Non-pigmented ciliary epithelial cell (primary cell): ENCODE measurements at places on chromosomes 6 and 20.

DNA sequence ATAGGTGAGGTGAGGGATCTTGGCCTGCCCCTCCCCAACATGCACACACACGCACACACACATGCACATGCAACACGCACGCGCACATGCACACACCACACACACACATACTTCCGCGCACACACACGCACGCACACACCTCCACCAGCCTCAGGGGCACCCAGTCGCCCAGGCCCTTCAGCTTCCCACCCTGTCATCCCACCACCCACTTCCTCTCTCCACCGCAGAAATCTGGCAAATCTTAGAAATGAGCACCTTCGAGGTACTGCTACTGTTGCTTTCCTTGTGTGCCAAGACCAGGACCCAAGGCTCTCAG lies 1.2 kb downstream of the SPDEF start:
- no peak for DNase-seq

GRCh38 chr20:63574829-63575743 lies 1.0 kb upstream of the HELZ2 start:
- no peak for DNase-seq

DNA sequence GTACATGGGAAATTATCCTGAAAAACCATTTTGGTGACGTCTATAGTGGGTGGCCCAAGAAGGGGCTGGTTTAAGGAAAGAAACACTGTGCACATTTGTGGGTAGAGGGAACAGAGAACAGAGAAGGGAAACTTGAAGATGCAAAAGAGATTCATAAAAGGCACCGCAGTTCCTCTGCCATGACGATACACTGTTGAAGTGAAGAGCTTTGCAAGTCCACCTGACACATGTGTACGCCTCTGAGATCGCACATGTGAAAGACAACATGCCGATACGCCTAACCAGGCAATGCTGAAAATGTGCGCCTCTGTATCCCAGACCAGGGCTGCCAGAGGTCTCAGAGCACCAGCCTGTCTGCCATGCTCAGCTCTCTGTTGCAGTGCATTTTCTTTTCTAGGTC lies 180.9 kb downstream of the KIF16B start:
- DNase-seq = no peak

DNA sequence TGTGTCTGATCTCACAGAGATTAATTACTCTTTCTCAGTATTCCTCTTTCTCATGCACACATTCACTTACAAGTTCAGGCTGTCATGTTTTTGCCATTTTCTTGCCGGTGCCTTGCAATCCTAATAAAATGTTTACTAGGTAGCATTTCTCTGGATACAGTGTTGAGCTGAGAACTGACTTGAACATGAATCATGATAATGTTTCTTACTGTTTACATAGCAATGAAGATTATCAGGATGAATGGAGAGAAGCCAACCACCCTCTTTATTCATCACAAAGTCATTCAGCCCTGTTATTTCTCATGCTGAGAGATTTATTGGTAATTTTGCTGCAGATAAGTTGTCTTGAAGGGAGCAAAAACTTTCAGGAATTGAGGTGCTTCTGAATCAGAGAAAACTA lies 185.5 kb upstream of the ECI2 start:
- DNase-seq = peak; percentile 93

- no peak for DNase-seq
Observed at GRCh38 chr20:56626367-56627121, 2.6 kb upstream of the TFAP2C start.

DNA sequence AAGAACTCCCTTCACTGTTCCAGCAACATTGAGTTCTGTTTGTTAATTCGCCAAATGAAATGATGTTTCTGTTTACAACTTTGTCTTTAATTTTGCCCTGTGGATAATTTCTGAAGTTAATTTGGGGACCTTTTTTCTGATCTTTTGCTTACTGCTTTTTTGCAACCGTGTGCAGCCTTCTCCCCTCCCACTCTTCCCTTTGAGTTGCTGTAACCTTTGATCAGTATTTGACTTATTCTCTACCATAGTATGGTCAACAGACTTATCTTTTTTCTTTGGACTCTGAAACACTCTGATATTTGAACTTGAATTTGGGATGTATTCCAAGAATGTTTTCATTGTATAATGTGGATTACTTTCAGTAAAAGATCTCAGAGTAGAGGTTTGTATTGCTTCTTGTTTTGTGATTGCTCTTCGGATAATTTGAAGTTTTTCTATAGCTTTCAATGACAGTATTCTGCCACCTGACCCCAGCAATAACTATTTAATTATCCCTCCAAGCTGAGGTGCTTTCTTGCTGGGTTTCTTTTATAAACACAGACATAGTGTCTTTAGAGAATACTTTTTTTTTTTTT lies 46.2 kb downstream of the LRRN4 start:
- DNase-seq = no peak

DNA sequence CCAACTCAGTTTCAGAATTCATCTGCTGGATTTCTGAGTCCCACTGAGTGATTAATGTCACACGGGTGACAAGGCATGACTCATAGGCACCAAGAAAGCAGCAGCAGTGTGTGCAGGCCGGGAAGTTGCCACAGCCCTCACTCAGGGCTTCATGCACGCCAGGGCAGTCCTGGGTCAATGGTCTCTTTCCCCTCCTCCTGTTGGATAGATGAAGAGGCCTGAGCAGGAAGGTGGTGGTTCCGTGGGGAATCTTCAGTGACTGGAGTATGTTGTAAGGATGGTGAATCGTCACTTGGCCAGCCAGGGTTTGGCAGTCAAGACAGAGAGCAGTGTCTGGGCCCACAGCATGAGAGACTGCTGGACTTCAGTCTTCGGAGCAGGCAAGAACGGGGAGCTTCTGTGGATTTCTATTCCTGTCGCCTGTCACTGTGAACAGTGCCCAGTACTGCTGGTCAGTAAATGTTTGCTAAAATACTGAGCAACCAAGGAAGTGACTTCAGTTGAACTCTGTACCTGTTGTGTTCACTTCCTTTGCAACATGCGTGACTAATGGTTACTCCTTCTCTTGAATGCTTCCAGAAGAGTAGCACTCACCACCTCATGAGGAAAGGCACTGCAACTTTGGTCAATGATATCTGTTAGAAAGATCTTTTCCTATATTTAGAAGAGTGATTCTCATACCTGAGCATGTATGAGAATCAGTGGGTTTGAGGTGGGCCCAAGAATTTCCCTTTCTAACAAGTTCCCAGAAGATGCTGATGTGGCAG lies 62.0 kb upstream of the CD93 start:
- no peak for DNase-seq

- no peak for DNase-seq
Observed at GRCh38 chr20:34979366-34980153, 23.9 kb downstream of the MYH7B start.

DNA sequence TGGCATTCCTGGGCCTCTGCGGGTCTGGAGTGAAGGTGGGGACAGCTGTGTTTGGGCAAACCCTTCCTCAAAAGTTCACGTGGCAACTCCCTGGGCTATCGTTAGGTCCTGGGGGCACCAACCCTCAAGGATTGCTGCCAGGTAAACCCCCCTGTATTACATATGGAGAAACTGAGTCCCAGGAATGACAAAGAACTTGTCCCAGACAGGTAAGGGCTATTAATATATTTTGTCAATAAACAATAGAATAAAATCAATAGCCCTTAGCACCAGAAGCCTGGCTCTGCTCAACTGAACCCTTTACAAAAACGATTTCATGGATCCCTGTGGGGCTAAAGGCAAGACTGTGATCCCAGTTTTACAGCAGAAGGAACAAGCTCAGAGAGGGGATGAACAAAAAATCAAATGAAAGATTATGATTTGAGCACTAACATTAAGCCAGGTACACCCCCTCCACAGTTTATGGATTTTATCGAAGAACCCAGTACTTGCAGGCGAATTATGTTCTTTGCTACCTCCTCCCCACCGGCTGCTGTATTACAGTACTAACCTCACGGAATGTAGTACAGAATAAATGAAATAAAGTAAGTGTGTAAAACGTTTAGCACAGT lies 2.7 kb downstream of the ID1 start:
- DNase-seq = no peak

DNA sequence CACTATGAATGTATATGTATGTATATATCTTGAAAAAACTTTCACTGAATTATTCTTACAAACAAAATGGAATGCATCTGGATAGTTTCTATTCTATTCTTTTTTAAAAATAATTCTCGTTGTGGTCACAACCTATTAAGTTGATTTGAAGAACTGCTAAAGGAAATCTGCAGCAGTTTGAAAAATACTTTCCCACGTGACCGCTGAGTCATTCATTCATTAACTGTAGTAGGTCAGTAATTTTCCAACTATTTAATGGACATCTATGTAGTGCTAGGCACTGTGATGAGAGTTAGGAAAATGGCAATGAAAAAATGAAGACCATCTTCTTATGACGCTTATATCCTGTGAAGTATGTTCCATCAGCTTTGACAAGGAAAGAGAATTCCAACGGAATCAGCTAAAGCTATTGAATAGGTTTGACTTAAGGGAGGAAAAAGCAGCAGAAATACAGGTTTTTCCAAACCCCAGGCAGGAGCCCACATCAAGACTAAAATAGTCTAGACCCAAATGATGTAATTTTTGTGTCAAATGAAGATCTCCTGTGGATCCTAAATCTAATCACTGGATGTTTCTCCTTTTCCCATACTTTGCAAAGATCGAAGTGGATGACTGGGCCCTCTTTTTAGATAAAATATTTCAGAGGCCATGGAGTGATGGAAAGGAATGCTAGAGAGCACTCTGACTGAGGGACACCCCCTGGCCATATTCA lies 4.1 kb upstream of the EFHC1 start:
- no peak for DNase-seq

DNA sequence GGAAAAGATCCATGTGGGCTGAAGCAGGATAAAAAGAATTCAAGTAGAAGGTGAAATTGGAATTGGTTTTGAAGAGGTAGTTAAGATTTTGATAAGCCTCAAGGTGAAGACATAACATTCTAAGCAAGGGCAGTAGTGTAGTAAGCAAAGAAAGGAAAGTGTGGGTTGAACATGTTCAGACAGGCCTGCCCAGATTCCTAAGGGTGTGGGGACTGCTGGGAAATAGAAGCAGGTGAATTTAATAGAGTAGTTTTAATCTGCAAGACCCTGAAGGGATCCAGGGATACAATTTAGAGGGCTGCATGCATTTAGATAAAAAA lies 19.1 kb downstream of the TAB2 start:
- no peak for DNase-seq

- DNase-seq = no peak
Observed at GRCh38 chr20:1619861-1620444, at the start of gene SIRPB1. SIRPB1 (minus strand) TSS chr20:1620009; CDS start chr20:1619944, 65 bp downstream.

- DNase-seq = no peak
Observed at GRCh38 chr20:62736026-62736406, 27.4 kb downstream of the NTSR1 start.

- DNase-seq = no peak
Observed at GRCh38 chr20:53739799-53740785, 146.5 kb upstream of the ZNF217 start.
